ENCODE measurements at places on chromosomes 16 and 17.
A peak's percentile ranks its signal among the peaks of the same experiment; 100 is the strongest.

- no peak for DNase-seq
These were observed 14.9 kb downstream of the SRL start for GRCh38 chr16:4227040-4227332.

DNA sequence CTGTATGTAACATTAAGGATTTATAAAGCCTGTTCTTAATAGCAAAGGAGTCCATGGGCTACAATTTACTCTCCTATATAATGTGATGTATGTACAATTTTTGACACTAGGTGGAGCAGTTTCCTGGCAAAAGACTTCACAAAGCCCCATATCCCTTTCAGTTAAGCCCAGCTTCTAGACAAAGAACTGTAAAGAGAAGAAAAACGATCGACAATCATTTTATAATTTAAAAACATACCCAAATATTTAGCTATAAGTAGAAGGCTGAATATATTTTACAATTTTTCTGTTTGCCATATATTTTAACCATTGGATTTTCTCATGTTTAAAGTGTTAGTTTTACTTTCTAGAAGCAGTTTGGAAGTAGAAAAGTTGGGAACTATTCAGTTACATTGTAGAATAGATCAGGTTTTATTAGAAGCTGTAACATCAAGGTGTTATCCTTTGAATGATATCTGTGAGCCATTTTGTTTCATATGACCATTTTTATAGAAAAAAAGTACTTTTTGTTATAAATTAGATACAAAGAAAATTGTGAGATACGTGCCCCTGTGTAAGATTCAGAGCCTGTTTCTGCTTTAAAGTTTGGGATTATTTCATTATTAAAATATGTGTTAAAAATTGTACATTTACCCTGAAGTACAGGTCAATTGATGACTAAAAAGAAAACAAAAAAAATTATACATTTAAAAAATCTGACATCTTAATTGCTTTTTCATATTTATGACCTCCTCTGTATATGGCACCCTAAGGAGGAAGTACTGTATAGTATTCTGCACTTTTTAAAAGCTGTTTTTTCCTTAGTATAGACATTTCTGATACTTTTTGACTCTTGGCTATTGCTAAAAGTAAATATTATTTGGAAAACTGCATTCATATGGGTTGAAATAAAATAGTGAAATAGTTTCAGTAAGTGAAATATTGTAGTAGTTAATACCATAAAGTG is 46.3 kb downstream of the VMP1 start:
- DNase-seq, result peak; percentile 56

- DNase-seq, result no peak
These were observed 30.5 kb upstream of the CRYBA1 start for GRCh38 chr17:29216181-29216580.

GRCh38 chr16:67188323-67188722 is 1.6 kb downstream of the EXOC3L1 start:
- DNase-seq, result no peak

- peak; percentile 34 for DNase-seq
These were observed 122.2 kb downstream of the CCDC182 start for GRCh38 chr17:57622683-57623433.

DNA sequence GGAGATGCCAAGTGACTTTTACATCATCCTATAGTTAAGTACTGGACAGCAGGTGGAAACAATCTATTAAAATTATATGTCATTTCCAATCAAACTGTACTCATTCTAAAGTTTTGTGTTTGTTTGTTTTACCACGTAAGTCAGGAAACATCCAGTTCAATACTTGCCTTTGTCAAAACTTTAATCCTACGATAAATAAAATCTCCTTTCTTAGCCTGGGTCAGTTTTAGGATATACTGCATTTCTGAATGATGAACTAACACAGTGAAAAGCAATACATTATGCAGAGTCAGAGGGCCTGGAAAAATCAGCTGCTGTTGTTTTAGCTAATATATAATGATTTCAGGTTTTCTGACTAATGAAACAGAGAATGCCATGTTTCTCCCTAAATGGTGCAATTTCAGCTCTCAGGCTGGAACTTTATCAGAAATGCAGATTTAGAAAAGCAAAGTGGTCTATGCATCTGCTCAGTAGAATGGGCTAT is 756.4 kb downstream of the CDH11 start:
- DNase-seq, result no peak

DNA sequence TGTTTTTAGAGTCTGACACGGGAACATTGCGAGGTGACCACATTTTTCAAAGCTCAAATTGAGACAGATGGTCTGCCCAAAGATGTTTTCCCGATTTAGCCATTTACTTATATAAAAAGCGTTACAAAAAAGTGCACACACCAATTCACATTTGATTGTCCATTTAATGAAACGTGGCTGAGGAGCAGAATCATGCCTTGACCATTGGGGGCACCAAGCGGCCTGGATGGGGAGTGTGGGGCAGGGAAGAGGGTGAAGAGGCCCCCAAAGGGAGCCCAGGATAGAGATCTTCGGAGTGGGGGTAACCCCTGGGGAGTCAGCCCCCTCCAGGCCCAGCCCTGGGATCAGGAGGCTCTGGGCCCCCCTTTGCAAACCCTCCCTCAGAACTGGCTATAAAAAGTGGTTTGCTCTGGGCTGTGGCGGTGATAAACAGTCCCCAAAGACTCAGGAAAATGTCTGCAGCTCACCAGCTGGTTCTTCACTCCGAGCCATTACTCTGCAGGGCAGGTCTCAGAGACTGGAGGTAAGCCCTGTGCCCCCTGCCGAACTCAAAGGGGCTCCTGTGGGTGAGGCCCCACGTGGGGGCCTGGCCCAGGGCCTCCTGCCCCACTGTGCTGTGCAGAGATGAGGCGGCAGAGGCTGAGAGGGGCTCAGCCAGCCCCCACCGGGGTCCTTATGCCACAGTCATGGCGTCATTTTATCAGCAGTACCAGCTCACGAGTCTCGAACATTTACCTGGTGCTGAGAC is 105.9 kb upstream of the SEC14L1 start:
- no peak for DNase-seq

GRCh38 chr16:30649725-30650368 is 913 bp upstream of the PRR14 start:
- DNase-seq, result no peak

DNA sequence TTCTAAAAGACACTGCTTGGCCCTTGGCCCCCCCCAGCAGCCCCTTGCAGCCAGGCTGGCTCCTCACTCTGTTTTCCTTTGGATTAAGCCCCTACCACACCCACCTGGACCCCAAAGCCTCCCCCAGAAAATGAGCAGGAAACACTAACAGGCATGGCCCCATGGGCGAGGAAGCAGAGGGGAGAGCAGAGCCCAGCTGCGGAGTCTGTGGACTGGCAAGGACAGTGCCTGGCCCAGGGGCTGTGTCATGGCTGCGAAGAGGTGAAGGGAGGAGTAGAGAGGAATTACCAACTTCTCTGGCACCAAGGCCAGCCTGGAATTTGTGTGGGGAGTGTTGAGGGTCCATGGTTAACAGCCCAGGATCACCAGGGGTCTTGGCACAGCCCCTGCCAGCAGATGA is 47.4 kb downstream of the MRC2 start:
- no peak for DNase-seq

DNA sequence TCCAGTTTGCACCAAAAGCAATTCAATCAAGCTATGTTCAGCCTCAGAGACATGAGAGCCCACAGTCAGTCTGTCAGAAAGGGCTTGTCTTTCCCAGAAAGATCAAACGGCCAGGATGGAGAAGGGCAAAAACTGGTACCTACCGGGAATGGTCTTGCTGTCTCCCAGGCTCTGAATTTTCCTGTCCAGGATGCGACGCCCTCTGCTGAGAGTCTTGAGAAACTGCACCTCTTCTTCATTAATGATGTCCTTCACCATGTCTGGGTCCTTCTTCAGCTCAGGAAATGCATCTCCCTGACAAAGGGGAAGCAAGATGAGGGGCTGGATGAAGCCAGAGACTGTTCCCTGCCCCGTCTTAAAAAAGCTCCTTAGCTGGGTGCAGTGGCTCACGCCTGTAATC is 15.8 kb upstream of the EXOSC6 start:
- DNase-seq, result no peak

GRCh38 chr16:88966986-88967829 is 9.8 kb downstream of the CBFA2T3 start:
- no peak for DNase-seq

DNA sequence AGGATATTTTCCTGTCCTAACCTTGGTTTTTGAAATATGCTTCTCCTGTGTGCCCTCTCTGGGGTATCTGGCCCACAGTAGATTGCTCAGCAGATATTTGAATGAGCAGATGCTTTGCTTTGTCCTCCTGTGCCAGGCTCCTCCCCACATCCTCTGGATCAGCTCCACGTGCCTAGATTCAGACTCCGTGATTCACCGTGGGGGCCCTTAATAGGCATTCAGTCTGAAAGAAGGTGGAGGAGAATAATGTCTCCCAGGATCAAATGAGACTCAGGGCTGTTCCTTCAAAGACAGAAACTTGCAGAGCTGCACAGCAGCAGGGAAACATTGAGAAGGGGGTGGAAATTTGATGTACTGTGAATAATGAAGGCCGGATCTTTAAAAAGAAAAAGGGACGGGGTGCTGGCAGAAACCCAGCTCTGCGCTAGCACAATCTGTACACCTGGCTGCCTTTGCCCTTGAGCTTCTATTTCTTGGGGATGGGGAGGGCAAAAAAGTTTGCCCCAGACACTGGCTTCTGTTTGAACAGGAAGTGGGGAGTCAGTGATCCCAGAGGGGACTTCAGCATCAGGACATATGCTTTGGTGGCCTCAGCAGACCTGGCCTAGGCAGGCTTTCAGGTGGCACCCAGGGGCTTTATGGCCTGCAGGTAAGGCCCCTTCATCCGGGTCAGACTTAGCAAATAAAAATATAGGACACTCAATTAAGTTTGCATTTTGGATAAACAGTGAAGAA is 15.9 kb upstream of the SLC12A3 start:
- no peak for DNase-seq

DNA sequence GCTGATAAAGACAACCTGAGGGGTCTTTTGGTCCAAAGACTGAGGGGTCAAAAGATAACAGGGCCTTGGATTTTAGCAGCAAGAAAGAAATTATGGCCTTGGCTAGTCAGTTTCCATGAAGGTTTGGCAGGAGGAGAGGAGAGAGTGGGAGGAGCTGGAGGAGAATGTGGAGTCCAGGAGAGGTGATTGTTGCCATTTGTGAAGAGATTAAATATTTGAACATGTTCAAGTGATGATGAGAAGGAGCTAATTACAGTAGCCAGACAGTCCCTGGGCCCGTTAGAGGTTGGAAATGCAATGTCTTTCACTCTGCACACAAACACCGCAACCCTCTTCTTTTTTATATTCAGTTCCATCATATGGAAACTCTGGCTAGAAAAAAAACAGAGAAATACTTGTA is 68.6 kb downstream of the TNRC6C start:
- no peak for DNase-seq

DNA sequence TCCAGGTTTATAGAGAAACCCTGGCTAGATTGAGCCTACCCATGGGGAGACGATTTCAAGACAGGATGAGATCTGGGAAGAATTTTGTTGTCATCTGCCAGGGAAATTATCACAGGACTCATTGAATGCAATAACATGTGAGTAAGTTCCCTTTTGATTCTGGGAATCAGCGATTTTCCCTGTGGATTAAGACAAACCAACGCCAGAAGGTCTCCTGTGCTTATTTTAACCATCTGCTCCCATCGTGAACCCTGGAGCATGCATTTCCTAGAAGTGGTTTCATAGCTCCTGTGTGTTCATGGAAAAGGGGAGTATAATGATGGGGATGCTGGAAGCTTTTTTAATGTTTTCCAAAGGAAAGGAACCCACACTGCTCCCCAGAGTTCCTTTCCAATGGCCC is 21.0 kb upstream of the ARHGAP44 start:
- no peak for DNase-seq

DNA sequence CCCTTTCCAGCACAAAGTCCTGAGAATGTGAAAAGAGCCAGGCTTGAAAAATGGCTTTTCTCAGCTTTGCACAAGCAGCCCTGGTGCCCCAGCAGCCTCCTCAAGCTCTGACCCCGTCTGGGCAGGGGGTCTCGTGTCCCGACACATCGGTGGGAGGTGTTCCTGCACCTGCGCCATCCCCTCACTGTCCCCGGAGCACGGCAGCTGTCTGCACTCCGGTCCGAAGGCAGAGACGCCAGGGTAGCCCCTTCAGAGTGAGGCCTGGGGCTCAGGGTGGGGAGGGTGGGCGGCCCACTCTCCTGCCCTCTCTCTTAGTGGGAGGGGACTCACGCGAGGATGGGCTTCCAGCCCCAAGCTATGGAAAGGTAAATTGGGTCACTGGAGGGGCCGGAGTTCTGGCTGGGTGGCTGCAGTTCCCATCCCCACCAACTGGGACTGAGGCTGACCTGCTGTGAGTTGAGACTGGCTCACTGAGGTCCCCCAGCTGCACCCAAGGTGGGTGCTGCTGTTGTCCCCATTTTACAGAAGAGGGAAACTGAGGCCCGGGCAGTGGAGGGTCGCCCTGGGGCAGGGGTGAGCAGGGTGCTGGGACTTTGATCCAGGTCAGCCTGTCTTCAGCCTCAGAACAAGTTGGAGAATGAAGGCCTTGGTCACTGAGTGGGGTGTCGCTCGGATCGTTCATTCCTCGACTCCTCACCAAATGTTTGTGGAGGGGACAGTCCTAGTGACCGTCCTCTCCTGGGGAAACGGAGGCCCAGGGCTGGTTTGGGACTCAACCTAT is 2.3 kb upstream of the BAIAP3 start:
- DNase-seq, result no peak

DNA sequence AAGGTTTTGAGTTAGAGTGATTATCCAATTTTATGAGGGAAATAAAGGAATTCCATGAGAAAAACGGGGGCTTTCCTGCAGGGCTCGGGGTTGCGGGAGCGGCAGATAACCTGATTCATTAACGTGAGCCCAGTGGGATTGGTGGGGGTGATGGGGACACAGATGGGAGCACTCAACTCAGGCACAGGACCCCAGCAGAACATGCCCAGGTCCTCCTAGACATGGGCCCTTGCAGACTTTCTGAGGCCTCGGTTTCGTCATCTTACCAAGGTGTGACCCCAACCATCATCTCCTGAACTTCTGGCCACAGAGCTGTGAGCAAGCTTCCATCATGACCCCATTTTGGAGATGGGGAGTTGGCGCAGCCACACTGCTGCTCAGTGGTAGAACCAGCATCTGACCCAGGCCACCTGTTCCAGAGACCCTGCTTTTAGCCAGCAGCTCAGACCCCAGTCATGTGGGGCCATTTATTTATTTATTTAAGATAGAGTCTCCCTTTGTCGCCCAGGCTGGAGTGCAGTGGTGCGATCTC is 22.3 kb downstream of the CARHSP1 start:
- no peak for DNase-seq

DNA sequence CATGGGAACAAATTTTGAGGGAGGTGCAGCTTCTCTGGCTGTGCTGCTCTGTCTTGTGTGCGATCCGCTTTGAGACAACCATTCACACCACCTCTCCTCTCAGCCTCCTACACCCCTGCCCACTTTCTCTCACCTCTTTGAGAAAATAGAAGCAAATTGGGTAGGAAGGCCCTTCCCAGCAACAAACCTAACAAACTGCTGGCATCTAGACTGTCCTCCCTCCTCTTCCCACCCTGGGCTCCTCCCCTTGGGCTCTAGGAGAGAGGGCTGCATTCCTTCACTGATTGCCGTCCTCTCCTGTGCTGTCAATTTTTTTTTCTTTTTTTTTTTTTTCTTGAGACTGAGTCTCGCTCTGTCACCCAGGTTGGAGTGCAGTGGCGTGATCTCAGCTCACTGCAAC is 13.5 kb downstream of the CDIPT start:
- no peak for DNase-seq

GRCh38 chr17:76659928-76660655 is 16.5 kb upstream of the ST6GALNAC1 start:
- no peak for DNase-seq

GRCh38 chr16:4344983-4345835 is 5.9 kb downstream of the PAM16 start:
- no peak for DNase-seq

Data from NCI-H1048 (cell line).